CD4-positive, alpha-beta T cell treated with Interleukin-12 subunit alpha and Interleukin-12 subunit beta, for 1 hour (primary cell): ENCODE measurements at places on chromosomes 7 and 10.

DNA sequence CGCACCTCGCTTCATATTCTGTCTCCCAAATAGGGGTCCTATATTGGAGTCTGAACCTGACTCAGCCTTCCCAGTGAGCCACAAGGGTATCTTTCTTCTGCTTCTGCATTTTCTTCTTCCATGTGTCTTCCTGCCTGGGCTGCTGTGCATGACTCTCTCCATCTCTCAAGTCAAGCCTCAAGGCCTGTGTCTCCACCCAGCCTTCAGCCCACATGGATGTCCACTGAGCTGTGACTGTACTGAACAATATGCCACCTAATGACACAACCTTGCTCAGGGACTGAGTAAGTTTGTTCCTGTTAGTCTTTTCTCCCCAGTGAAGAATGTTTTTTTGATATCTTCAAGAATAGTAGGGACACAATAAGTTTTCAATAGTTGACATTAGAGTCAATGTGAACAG lies 162.7 kb upstream of the TBX20 start:
- DNase-seq, result no peak

- no peak for DNase-seq
Observed at GRCh38 chr10:55786461-55787050, 574.5 kb downstream of the ZWINT start.

DNA sequence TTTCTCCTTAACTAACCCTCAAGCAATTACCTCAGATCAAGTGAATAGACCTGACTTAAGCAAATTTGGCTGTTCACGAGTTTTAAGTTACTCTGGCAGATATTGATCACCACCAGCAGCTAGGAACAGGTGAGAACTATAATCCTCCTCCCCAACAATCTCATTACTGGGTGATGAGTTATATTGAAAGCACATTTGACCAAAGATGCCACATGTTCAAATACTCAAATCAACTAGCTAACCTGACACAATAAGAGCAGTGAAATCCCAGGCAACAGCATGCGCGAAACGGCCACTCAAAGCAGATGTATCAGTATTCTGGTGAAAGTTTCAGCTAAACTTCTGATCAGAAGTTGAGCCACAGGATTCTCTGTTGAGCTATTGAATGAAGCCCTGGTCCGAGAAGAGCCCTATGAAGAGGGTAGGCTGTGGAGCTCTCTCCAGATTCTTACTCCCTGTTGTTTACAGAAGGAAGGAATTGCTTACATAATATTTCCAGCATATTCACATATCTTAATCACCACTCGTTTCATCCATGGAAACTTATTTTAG lies 52.6 kb downstream of the CAV1 start:
- no peak for DNase-seq

- DNase-seq, result no peak
Observed at GRCh38 chr7:101124376-101125056, 2.4 kb upstream of the SERPINE1 start.

DNA sequence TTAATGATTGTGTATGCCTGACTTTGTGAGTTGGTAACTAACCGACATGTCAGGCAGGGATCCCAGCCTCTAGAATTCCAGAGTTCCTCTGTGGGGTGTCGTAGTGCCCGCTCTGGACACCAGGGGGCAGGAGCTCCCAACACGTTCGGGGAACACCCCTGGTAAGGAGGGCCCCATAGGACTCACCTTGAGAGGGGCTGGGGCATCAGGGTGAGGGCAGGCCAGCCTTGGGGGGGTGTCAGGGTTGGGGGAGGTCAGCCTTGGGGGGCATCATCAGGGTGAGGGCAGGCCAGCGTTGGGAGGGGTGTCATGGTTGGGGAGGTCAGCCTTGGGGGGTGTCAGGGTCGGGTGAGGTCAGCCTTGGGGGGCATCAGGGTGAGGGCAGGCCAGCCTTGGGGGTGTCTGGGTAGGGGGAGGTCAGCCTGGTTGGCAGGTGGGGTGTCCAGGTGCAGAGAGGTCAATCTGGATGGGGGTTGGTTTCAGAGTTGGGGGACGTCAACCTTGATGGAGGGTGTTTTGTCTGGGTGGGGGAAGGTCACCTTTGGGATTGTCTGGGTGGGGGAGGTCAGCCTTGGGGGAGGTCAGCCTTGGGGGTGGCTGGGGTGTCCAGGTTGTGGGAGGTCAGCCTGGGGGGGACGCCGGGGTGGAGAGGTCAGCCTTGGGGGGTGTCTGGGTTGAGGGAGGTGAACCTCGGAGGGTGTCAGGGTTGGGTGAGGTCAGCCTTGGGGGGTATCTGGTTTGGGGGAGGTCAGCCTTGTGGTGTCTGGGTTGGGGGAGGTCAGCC lies 45.6 kb upstream of the SUN1 start:
- peak; percentile 67 for DNase-seq

GRCh38 chr7:121515630-121516401 lies 119.7 kb upstream of the FAM3C start:
- DNase-seq, result no peak

DNA sequence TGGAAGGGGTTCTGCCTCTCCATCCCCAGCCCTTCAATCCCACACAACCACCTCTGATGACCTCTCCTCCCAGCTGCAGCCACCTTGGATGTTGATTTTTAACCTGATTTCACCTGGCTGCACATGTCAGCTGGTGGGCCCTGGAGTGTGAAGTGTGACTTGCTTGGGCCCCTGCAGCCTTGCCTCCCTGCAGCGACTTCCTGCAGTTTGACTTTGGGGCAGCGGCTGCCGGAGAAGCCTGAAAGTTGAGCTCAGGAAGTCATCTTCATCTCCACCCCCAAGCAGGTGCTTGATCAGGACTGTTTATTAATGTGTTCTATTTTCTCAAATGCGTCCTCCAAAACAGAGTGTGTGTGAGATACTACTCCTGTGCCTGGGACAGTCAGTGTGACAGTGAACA lies 675.2 kb upstream of the GALNT17 start:
- no peak for DNase-seq

- DNase-seq, result no peak
Observed at GRCh38 chr10:133253361-133253955, 15.8 kb downstream of the VENTX start.

DNA sequence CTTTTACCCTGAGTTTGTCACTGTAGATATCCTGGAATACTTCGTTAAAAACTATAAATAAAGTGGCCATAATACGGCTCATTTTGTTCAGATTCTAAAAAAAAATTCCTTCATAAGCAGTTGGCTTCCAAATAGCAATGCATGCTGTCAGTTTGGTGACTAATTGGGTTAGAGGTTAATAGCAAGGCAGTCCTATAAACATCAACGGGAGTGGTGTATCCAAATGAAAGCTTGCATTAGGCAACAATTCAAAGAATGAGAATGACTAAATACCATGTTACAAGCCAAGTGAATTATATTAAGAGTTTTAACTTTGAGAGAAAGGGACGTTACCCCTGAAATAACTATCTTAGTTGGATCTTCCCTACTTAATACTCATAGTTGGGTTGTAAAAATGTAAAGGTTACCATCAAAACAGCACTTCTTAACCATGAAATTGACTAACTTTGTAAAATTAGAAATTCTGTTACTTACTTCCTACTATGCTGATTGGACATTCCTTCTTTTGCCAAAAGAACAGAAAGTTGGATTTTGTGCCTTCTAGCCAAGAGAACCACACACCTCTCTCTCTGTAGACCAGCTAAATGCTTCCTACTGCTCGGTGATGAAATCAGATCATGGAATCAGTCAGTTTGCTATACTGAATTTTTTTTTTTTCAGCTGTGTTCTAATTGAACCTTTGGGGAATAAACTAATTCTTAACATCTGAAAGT lies 98.0 kb downstream of the KAT6B start:
- DNase-seq, result no peak

- peak; percentile 77 for DNase-seq
Observed at GRCh38 chr10:3811291-3811870, 26.4 kb upstream of the KLF6 start.

DNA sequence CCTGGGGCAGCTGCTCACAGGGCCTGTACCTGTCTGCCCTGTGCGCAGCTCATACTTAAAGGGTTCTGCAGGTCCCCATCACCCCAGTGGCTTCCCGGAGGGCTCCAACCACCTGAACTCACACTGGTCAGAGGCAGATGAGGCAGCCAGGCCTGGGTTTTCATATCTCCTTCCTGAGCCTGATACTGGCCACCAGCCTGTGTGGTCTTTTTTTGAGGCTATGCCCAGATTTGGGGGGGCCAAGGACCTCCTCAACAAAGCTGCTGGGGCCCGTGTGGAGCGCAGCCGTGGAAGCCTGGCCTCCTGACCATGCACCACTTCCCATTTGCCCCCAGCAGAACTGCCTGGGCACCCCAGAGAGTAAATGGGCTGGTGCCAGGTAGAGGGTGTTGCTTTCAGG lies 25.7 kb downstream of the PNLIPRP2 start:
- DNase-seq, result no peak

- DNase-seq, result no peak
Observed at GRCh38 chr10:100705139-100705538, 40.2 kb upstream of the PAX2 start.

GRCh38 chr7:16417906-16418305 lies 3.4 kb downstream of the CRPPA start:
- DNase-seq, result no peak

DNA sequence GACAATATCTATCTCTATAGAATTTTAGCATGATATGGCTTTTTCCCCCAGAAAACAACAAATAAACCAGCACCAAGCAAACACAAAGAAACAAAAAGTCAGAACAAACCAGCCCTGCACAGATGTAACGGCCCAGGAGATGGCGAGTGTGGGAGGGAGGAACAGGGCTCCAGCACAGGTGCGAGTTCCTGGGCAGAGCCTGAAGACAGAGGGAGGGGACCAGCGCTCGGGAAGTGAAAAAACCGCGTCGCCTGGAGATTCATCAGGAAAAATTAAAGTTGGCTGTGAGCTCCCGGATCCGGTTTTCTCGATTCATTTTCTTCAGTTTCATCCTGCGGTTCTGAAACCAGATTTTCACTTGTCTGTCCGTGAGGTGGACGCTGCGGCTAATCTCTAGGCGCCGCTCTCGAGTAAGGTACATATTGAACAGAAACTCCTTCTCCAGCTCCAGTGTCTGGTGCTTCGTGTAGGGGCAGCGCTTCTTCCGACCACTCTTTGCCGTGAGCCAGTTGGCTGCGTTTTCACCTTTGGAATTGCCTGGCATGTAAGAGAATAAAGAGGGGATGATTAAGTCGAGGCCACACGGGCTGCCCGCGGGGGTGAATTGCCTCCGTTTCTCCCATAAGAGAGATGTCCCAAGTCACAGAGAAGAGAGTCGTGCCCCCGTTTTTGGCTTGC lies 2.3 kb downstream of the HOXA10 start:
- no peak for DNase-seq

DNA sequence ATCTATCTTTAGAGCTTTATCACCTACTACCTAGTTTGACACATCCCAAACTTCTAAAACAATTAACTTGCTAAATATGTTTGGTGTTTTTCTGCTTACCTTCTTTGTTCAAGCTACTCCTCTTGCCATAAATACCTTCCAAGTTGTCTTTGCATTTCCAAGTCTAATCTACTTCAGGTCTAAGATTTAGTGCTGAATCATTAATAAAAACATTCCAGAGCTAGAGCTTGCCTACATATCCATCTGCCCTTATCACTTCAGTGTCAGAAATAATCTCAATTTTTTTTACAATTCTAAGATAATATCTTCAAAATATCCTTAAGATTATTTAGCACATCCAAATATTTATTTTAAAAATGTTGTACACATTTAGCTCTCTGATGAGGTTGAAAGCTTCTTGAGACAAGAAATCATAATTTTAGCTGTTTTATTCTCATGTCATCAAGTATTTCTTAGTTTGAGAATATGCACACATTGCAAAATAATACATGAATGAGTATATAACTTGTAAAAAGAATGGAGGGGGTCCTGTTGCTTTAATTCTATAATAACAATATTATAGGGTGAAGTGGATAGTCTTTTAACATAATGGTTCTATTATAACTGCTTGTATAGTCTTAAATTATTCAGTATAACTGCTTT lies 466.3 kb downstream of the SEMA3D start:
- no peak for DNase-seq

GRCh38 chr7:66669088-66669487 lies 40.4 kb downstream of the KCTD7 start:
- no peak for DNase-seq

DNA sequence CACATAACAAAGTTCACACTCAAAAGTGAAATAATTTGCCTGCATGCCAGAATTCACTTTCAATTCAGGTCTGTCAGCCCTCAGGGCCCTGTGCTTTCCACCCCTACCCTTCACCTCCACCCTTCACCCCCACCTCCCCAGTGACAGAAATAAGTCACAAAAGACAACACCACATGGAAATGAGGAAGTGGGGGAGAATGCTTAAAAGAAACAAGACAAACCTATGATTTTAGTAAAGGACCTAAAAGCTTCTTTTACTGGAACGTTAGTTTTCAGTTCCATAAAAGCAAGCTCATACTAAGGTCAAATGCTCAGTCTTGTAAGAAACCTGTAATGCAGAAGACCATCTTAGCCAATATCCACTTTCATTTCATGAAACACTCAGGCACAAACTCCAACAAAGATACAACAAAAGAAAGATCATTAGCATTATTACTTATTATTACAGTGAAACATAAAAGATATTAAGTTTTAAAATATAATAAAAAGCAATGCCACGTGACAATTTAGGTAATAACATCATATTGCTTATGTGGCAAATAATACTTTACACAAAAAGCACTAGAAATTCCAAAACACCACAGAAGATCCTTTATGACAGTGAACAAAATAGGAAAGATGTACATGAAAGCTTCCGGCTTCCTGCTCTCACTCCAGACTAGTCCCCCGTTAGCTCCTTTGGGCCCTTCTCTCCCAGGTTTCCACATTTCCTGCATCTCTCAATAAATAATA lies 112.1 kb downstream of the LMBR1 start:
- no peak for DNase-seq

DNA sequence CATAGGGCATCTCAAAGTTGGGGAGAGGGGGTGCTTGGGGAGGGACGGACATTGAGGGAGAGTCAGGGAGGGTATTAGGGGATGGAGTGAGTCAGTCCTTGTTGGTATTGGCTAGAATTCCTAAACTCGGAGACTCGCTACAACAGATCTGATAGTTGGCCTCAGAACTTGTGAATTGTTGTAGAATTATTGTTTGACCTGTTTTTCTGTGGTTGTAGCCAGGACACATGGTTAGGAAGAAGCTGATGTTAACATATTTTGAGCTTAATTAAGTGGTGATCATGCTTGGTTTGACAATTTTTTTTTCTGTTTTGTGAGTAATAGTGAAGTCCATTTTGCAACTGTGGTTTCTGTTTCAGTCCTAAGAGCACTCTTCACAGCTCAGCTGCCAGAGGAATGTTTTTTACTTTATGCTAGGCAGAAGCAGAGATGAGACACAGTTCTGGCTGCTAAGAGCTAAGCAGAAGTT lies 1190.3 kb upstream of the C7orf33 start:
- DNase-seq, result no peak

DNA sequence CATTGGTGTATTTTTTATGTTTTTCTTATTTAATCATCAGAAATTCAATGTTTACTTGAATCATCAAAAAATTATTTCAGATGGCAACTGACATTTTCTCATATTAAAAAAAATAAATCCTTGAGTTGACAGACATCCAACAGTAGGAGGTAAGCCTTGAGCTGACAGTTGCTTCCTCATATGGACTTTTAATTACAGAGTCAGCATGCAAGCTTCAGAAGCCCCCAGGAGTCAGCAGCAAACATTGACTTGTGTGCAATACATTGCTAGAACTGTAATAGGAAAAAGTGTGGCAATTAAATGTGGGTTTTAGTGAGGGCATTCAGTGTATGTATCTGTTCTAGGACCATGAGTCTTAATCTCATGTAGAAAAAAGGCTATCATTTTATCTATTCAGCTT lies 62.4 kb upstream of the TAS2R16 start:
- DNase-seq, result no peak
